Muscle of leg (tissue), 16 donors: ENCODE measurements at places on chromosomes 12 and 14. TPM values are rescaled to one million over a fixed set of nuclear protein-coding genes. Genes with fewer than 3 reads are reported as not detected.

KRT7 gene
- 0.98 TPM for polyA plus RNA-seq

DNA sequence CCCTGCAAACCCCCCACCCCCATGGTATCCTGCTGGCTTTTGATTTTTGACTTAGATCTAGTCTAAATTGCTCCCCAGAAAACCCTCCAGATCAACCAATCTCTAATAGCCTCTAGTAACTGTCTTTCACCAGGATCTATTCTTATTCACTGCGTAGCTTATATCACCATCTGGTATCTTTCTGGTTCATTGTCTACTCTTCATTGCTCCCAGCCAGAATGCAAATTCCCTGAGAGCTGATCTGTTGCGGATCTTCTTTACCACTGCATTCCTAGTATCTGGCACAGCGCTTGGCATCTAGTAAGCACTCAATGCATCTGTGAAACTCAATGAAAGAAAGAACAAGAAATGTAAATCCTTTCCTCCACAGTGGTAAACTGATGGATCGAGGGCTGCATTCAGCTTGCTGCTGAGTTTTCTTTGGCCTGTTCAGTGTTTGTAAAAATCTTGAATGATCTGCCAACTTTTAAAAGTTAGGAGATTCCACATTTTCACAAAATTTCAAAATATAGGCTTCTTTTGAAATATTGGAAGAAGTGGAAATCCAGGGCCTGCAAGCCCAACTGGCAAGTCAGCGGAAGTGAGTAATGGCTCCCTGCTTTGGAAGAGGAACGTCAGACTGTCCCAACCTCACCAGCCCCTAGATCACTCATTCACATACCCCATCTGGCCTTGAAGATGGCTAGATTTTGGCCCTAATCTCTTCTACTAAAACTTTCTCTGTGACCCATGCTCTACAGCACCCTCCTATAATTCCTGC lies 274.2 kb downstream of the SSPN start:
- DNase-seq: no peak

- no peak for DNase-seq
Measured at GRCh38 chr12:14931791-14932560, 6.4 kb downstream of the ERP27 start.

GRCh38 chr14:36346052-36346451 lies 25.6 kb upstream of the MBIP start:
- DNase-seq: no peak

GRCh38 chr12:46667551-46667950 lies 158.2 kb downstream of the SLC38A4 start:
- no peak for DNase-seq

LMNTD1 gene
- polyA plus RNA-seq: not detected

- DNase-seq: no peak
Measured at GRCh38 chr14:68506645-68507419, 286.0 kb downstream of the ZFP36L1 start.
